Activated effector memory CD4-positive, alpha-beta T cell treated with Interleukin-2 at 50 U/mL for 16 hours (primary cell): ENCODE measurements at places on chromosomes 6 and 20.

GRCh38 chr6:139762587-139763031 is 388.2 kb upstream of the CITED2 start:
- DNase-seq, result no peak

GRCh38 chr20:22768266-22769178 is 184.2 kb upstream of the FOXA2 start:
- DNase-seq, result no peak

- no peak for DNase-seq
Observed at GRCh38 chr20:32779500-32780211, 17.5 kb downstream of the DNMT3B start.

DNA sequence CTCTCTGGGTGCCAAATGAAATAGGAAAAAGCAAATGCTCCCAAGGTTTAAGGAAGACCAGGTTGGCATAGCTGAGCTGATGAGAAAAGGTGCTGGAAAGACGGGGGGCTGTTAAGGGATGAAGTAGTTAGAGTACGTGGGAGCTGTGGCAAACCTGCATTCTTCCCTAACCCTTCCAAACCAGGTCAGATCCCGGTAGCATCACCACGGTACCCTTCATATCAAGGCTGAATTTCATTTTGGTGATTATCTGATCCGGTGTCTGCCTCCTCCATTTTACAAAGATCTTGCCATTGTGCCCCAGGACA is 68.0 kb upstream of the PIM1 start:
- DNase-seq, result no peak

DNA sequence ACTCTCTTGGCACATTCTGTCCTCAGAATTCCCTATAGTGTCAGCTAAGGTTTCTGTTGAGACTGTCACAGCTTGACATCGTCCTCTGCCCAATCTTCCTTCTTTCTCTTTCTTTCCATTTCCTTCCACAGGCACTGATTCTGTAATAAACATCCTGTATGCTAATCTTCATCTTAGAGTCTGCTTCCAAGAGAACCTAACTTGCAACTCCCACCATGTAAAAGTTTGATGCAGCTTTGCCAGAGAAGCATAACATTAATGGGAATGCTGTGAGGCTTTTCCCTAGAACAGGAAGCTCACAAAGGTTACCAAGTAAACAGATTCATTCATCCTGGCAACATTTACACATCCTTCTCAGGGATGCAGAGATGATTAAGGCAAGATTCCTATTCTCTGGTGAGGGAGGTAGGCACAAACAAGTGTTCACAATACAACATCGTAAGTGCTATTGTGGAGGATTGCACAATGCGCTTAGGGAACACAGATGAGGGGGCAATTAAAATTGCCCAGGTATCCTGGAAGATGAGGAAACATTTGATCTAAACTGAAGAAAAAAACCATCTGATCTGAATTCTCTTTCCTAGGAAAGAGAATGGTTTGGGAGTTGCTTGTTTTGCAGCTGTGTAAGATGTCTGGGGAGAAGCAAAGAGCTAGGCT is 74.7 kb downstream of the GRM1 start:
- DNase-seq, result no peak

DNA sequence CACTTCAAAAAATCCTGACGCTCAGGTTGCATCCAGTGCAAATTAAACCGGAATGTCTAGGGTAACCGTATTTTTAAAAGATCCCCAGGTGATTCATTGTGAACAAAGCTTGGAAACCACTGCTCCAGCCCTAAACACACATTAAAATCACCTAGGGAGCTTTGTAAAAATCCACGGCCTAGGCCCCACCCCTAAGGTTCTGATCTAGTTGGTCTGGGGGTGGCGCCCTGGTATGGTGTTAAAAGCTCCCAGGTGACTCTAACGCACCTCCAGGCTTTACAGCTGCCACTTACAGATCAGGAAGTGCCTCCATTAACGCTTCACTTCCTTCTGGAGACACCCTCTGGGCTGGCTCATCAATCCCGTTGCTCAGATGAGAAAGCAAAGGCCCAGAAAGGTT is 92.2 kb downstream of the GRM4 start:
- no peak for DNase-seq

- DNase-seq, result no peak
Observed at GRCh38 chr6:54525731-54526130, 217.5 kb downstream of the TINAG start.

DNA sequence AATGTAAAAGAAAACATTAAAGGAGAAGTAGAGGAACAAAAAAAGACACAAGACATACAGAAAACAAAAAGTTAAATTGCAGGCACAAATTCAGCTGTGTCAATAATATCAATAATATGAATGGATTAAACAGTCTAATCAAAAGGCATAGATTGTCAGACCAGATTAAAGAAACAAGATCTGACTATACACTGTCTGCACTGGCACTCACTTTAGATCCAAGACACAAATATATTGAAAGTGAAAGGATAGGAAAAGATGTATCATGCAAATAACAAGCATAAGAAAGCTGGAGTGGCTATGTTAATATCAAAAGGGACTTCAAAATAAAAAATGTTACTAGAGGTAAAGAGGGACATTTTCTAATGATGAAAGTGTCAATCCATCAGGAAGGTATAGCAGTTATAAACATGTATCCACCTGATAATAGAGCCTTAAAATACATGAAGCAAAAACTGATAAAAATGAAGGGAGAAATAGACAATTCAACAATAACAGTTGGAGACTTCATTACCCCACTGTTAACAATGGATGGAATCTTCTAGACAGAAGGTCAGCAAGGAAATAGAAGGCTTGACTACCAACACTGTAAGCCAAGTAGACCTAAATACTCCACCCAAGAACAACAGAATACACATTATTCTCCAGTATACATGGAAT is 89.7 kb downstream of the HIVEP1 start:
- DNase-seq, result no peak

GRCh38 chr6:89251170-89251569 is 34.0 kb upstream of the GABRR1 start:
- DNase-seq, result no peak

- DNase-seq, result no peak
Observed at GRCh38 chr6:30304002-30304401, 22.7 kb upstream of the TRIM39 start.

DNA sequence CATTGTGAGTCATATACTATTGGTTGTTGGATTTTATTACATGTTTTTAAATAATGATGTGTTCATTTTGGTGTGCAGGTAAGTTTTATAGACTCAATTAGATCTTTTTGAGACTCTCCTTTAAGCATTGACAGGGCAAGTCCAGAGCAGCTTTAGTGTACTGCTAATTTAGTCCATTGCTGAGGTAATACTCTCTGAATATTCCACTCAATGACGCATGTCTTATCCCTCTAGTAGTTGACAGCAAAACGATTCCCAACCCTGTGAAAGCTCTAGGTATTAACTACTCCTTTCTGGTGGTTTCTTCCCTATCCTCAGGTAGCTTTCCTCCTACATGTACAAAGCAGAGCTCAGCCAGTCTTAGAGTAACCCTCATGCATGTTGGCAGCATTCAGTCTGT is 373.5 kb upstream of the MAP3K7 start:
- no peak for DNase-seq

GRCh38 chr20:47278907-47279348 is 77.6 kb downstream of the ZMYND8 start:
- no peak for DNase-seq

DNA sequence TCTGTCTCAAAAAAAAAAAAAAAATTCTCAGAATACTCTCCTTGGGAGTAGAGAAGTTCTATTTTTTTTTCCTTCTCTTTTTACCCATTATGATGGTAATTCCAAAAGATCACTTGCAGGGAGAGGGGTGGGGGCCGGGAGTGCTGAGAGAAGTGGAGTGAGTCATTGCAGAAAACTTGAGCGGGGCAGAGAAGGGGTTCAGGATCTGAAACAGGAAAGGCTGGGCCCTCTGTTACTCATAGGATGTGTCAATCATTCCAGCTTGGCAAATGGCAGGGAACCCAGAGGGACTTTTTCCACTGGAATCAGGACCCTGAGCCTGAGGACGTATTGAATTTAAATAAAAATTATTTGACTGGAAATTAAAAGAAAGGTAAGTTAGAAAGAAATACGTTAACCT is 111.4 kb upstream of the ARMC2 start:
- DNase-seq, result no peak

GRCh38 chr20:8782804-8783203 is 286.1 kb upstream of the PLCB4 start:
- no peak for DNase-seq

DNA sequence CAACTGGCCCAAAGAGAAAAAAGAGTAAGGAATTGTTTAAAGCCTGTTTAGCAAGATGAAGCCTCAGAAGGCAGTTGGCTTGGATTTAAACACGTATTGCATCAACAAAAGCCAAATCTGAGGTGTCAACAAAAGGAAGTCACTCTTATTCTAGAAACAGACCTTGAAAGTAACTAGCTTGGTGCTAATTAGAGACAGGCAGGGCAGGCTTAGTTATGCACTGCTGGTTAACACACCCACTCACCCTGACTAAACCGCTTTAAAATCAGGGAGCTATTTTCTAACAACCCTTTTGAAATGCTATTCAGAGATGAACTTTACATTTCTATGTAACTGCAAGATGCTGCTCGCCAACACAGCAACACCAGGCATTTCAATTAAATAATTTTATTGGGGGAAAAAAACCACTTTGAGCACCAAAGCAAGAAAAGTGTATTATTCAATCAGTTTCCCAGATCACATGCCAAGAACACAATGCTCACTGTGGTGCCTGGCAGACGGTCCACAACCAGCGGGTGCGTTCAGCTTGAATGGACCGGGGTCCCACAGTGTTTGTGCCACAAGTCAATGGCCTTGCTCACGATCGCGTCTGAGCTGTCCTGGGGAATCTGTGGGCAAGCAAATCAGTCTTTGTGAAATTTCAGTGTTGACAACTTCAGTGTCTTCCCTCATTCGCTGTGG is 23.6 kb downstream of the TBC1D7 start:
- DNase-seq, result no peak

DNA sequence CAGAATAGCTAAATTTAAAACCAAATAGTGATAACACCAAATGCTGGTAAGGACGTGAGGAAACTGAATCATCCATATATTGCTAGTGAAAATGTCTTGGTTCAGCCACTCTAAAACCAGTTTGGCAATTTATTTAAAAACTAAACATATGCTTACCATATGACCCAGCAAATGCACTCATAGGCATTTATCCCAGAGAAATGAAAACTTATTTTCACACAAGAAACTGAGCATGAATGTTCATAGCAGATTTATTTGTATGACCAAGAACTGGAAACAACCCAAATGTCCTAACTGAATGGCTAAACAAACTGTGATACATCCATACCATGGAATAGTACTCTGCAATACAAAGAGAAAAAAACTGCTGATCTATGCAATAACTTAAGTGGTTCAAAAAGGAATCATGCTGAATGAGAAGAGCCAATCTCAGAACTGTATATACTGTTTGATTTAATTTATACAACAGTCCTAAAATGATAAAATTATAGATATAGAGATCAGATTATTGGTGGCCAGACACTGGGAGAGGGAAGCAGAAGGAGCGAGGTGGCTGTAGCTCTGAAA is 115.6 kb upstream of the ADGRF1 start:
- DNase-seq, result no peak

GRCh38 chr6:137722749-137723272 is 144.2 kb upstream of the TNFAIP3 start:
- DNase-seq, result no peak

DNA sequence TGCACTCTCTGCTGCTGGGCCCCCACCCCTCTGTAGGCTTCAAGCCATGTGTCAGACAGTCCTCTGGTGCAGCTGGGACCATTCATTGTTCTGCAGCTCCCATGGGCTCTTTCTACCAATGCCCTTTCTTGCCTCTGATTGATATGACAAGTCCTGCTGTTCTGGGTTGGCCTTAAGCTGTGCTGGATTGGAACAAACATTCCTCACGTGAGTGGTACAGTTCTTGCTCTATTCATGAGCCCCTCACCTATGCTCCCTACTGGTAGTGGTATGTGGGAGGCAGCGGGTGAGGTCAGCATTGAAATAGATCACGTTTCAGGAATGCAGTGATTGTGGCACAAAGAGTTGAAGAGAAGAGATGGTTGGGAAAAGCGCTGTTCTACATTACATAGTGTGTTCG is 48.8 kb upstream of the RALY start:
- no peak for DNase-seq

DNA sequence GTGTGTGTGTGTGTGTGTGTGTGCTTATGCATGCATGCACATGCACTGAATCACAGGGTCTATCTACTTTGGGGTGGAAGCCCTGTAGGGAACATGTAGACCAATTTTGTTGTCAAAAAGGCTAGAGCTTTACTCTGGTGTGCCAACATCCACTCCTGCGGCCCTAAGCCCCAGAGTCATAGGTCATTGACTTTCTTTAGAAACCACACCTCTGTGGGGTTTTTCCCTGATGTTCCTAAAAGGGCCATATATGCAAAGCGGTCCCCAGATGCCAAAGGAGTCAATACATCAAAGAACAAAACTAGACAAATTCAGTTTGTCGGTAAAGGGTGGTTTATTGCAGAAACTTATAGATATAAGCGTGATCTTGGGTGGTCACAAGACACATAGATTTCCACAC is 29.8 kb upstream of the SLC2A12 start:
- no peak for DNase-seq

DNA sequence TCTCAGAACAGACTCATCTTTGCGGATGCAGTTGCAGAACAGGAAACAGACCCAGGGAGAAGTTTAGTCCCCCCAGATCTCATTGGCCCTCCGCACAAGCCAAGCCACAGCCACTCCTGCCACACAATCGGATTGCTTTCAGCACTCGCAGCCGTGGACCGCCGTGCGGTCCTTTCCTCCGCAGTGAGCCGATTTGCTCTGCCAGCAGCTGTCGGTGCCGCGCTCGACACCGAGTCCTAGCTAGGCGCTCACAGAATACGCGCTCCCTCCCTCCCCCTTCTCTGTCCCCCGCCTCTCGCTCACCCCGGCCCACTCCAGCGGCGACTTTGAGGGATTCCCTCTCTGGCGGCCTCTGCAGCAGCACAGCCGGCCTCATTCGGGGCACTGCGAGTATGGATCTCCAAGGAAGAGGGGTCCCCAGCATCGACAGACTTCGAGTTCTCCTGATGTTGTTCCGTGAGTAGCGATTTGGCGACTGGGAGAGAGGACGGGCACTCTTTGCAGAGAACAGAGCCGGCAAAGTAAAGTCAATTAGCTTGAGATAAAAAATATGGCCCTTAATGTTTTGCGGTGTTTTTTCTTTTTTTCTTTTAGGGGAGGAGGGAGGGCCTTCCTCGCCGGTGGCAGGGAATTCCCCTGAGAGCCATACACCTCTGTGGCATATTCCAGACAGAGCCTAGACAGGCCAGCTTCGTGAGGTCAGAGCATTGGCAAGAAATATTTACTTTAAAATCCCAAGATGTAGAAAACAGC is at the start of gene LAMP5:
TSS of gene LAMP5 (plus strand) at position 130 of the 753 bp plus-strand sequence. CDS start at position 393, 263 bp downstream.
- DNase-seq, result no peak

DNA sequence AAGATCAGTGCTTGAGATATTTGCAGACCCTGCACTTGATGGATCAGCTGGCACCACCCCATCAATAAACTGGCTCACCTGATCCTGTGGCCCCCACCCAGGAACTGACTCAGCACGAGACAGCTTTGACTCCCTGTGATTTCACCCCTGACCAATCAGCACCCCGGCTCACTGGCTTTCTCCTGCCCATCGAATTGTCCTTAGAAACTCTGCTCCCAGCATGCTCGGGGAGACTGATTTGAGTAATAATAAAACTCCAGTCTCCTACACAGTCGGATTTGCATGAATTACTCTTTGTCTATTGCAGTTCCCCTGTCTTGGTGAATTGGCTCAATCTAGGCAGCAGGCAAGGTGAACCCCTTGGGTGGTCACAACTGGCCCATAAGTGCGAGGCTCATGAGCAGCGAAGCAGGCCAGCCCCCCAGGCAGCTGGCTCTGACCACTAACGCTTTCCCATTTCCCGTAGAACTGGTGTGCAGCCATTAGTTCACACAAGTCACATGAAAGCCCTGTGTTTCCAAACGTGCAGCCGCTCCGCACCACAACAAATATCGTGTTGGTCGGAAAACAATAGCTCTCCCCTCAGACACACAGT is 79.6 kb downstream of the RSPH3 start:
- DNase-seq, result no peak
